Cortex of kidney (tissue), 1 donor: ENCODE measurements at places on chromosomes 1 and 21.

GRCh38 chr1:235980976-235981375 lies 83.9 kb downstream of the NID1 start:
- no peak for DNase-seq

- DNase-seq, result no peak
Observed at GRCh38 chr1:93467606-93468005, 19.7 kb downstream of the FNBP1L start.

DNA sequence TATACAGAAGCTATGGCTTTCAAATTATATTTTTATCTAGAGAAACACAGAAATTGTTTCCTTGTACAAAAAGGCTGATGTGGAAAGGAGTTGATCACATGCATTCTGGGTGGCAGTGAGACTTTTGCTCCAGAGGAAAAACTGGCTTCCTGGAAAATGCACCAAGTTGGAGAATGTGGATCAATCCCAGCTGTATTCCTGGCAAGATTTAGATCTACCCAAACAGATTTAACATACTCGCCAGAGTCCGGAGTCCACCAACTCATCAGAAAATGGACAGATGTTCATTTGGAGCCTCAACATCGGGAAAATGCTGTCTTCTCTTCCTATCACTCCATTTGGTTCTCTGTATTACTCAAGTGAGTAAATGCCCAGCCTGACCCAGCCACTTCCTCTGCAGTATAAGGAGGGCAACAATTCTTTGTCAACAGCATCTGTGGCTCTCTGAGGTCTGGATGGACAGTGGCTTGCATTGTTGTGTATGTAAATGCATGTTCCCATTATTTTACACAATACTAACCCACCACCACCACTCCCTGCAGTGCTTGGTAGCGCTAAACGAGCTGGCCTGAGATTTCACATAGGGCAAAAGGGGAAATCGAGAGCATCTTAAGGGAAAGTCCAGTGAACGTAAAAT lies 226.2 kb upstream of the IRF2BP2 start:
- no peak for DNase-seq

DNA sequence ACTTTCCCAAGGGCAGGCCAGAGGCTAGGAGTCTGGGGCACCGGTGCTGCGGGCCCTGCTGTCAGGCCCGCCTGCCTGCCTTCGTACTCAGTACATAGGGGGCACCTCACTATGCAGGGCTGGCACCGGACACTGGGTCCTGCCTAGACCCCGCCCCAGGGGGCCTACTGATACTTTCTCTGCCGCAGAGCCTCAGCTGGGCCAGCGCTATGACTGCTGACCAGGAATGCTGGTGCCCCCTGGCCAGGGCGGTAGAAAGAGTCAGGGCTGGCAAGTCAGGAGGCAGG lies 128.7 kb upstream of the VAMP3 start:
- DNase-seq, result no peak

DNA sequence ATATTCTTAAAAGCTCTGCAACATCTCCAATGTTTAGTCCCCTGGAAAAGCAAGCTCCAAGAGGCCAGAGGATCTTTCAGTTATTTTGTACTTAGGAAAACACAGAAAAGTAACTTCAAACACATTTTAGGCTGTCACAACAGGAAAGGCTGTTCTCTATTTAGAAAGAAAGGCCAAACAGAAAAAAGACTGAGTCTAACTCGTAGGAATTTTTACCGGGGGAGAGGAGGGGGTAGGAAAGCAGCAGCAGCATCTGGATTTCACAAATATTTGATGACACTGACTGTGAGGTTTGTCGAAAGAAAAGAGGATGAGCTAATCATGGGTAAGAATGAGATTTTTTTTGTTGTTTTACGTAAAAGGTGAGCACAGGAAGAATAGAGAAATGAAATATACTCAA lies 107.1 kb downstream of the EIF4G3 start:
- DNase-seq, result no peak

DNA sequence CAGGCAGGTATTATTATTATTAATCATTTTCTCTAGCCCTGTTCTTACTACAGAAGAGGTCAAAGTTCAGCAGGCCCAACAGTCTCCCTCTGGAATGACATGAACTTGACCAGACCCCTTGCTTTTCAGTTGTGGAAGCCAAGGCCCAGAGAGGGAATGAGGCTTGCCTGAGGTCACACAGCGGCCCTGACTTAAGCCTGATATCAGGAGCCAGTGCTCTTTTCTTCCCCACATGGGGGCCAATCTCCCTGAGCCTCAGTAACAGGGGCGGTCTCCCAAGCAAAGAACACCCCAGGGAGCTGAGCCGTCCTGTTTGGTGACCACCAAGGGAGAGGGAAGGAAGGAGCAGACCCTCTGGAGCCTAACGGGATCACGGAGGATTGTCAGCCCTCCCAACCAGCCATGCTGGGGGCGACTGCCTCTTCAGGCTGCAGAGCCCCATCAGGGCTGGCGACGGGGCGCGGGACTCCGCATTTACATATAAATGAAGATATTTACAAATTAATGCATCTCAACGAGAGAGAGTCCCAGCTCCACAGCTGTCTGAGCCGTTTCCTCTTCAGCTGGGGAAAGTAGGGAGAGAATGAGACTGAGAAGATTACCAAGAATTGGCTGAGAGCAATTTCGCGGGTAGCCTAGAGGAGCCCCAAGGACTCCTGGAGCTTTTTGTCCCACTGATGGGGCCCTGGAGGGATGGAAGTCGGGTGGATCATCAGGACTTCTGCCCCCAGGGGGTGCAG lies 186.1 kb upstream of the KLHDC7A start:
- DNase-seq, result no peak

DNA sequence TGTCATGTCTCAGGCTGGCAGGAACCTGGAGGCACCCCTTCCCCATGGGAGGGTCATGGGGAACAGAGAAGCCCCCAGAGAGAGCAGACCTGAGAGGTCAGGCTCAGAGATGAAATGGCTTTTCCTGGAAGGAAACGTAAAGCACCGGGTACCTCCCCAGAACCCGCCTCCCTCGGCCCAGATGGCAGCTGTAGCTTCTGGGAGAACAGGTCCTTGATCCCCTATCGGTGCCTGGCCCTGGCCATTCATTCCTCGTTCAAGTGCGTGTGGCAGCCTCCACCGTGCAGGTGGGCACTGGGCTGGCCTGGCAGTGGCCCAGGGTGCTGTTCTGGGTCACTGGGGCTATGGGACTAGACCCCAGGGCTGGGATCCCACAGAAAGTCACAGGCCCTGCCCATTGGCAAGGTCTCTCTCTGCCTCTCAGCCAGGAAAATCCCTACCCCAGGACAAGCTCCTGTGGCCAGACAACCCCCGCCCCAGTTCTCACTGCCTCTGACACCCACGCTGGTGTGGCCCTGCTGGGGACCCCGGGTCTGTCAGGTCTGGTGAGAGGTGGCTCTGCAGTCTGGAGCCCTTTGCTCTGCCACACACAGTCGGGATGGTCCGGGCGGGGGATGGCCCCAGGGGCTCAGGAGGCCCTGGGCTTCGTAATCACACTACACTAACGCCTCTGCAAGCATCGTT lies 183.2 kb upstream of the VAMP3 start:
- DNase-seq, result no peak

GRCh38 chr1:169122976-169123375 lies 16.5 kb downstream of the ATP1B1 start:
- no peak for DNase-seq
